ENCODE measurements at places on chromosomes 11 and 22. TPM values are rescaled to one million over a fixed set of nuclear protein-coding genes. Genes with fewer than 3 reads are reported as not detected.

DNA sequence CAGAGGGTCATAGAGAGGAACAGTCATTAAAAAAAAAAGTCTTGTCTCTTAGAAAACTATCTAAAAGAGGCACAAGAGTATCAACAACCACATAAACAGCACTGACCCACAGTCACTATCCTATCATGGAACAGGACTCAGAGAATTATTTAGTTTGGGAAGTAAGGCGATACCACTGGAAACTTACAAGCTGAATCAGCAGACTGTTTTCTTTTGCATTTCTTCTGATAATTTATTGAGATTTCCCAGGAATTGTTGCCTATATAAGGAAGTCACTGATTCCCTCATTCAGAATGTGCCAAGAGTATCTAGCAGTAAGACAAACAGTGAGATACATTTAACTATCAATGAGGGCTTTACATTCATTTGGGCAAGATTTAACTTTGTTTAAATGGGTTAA is 304.1 kb downstream of the GUCY1A2 start:
- no peaks in the 10 kb centered on the region for H3K27me3 ChIP-seq
- no peak for DNase-seq

DNA sequence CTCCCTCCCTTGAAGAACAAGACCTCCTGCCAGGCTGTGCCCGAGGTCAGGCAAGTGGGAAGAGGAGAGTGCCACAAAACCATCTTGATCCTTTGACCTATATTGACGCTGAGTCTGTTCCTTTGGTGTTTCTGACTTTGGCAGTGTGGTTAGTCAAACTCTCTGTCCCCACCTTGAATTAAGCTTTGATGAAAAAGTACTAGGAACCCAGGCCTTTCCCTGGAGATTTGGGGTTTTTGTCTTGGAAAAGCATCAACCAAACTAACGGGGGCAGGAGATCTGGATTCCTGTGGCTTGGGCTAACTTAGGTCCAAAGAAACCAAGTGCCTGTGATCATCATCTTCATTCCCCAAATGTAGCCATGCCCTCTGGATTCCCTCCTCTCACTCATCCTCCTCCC is 40.4 kb downstream of the ARFGAP2 start:
- H3K36me3 ChIP-seq = no peaks in the 10 kb centered on the region
- DNase-seq = no peak
- H3K4me3 ChIP-seq = no peak overlapping the region
- no peak overlapping the region for H3K27ac ChIP-seq
- no peaks in the 10 kb centered on the region for H3K27me3 ChIP-seq
- no peaks in the 10 kb centered on the region for H3K4me1 ChIP-seq

GRCh38 chr11:64178203-64178602 is 7.8 kb upstream of the STIP1 start:
- H3K27ac ChIP-seq = no peak overlapping the region
- no peak overlapping the region for H3K4me3 ChIP-seq
- no peak for DNase-seq
- no peaks in the 10 kb centered on the region for H3K27me3 ChIP-seq
- no peaks in the 10 kb centered on the region for H3K4me1 ChIP-seq
- no peaks in the 10 kb centered on the region for H3K36me3 ChIP-seq

- no peak for DNase-seq
- no peaks in the 10 kb centered on the region for H3K4me1 ChIP-seq
- no peaks in the 10 kb centered on the region for H3K27me3 ChIP-seq
- H3K36me3 ChIP-seq = no peaks in the 10 kb centered on the region
Observed at GRCh38 chr11:131070365-131070764, 154.1 kb upstream of the SNX19 start.

DNA sequence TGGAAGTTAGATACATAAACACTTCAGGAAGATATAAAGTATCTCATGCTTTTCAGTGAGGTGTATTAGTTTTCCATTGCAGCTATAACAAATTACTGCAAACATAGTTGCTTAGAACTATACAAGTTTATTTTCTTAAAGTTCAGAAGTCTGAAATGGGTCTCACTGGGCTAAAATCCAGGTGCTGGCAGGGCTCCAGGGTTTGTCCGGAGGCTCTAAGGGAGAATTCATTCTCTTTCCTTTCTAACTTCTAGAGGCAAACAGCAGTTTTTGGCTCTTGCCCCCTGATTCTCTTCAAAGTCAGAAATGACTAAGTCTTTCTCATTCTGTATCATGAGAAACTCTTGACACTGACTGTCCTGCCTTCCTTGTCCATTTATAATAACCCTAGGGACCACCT is 138.8 kb downstream of the AASDHPPT start:
- H3K27ac ChIP-seq = no peak overlapping the region
- H3K4me1 ChIP-seq = no peaks in the 10 kb centered on the region
- H3K36me3 ChIP-seq = no peaks in the 10 kb centered on the region
- no peaks in the 10 kb centered on the region for H3K27me3 ChIP-seq
- DNase-seq = no peak

The LAYN gene
- 0.54 TPM for total RNA-seq

The SCGB1C1 gene
- total RNA-seq = not detected

DNA sequence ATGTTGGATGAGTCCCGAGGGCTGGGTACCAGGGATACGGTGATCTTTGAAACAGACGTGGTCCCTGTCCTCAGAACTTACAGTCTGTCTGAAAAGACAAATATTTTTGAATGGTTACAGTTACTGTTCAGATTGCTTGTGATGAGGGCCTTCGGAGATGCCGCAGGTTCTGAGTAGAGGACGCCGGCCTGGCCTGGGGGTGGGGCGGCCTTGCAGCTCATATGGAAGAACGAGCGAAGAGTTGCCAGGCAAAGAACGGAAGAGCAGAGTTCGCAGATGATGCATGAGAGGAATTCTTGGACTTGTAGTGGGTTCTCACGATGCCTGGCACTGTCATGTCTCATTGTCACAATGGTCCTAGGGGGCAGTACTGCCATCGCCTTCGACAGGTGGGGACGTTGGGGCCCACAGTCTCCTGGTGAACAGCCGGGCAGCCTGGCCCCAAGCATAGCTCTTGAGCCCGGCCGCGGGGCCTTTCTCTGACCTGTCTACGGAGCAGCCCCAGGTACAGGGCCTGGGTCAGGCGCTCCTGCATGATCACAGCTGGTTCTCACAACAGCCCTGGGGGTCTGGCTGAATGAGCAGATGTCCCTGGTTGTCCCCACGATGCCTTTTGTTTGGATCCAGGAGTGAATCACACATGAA is 60.9 kb upstream of the PARVG start:
- H3K27me3 ChIP-seq = no peaks in the 10 kb centered on the region
- H3K4me3 ChIP-seq = no peak overlapping the region
- H3K27ac ChIP-seq = no peak overlapping the region
- DNase-seq = peak; percentile 55
- no peaks in the 10 kb centered on the region for H3K36me3 ChIP-seq

- H3K27ac ChIP-seq = no peak overlapping the region
- DNase-seq = no peak
- H3K4me3 ChIP-seq = no peak overlapping the region
- no peaks in the 10 kb centered on the region for H3K27me3 ChIP-seq
- H3K36me3 ChIP-seq = no peaks in the 10 kb centered on the region
Observed at GRCh38 chr11:36027731-36028130, 83.9 kb downstream of the LDLRAD3 start.

The CREBZF gene
- 18.1 TPM for total RNA-seq

GRCh38 chr11:125235071-125235471 is 70.5 kb downstream of the PKNOX2 start:
- no peak for DNase-seq
- H3K4me3 ChIP-seq = no peak overlapping the region
- H3K36me3 ChIP-seq = no peaks in the 10 kb centered on the region
- H3K4me1 ChIP-seq = no peaks in the 10 kb centered on the region

GRCh38 chr11:130220311-130221035 is 60.9 kb downstream of the ST14 start:
- H3K27me3 ChIP-seq = no peaks in the 10 kb centered on the region
- no peak overlapping the region for H3K27ac ChIP-seq
- no peaks in the 10 kb centered on the region for H3K36me3 ChIP-seq

The PANX3 gene
- not detected for total RNA-seq

Data from right lobe of liver (tissue), 6 donors.